ENCODE measurements at places on chromosomes 7 and 10.

DNA sequence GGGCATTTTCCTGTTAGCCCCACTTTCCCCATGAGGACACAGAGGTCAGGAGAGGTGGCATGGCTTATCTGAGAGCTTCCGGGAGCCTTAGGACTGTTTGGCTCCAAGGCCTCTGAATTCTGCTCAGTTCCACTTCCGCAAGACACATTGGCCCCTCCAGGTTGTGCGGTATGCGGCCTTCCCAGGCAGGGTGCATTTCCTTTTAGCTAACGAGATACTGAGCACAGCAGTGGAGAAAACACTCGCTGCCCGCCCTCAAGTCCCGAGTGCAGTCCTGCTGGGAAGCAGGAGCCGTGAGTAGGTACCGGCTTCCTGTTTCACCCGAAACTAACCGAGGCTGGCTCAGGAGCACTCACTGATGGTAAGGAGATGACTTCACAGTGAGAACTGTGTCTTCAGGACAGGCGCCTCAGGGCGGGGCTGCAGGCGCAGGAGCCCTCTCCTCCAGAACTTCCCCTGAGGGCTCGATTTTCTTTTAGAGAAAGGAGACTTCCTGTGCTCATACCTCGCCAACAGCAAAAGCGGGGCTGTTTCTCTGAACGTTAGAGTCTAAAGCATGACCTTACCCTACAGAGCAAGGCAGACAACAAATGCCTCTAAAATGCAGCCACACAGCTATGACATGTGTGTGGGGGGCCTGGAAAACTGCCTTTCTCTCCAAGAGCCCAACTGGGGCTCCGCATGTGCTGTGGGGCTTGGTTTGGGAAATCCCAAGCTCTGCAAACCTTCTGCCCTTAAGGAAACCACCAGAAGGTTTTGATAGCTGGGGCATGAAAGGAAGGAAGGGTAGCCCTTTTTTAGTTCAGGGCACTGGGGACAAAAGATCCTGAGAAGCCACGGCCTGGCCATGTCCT is 25.9 kb downstream of the RGS10 start:
- no peak for DNase-seq

- no peak for DNase-seq
These were observed 3.7 kb upstream of the HOXA7 start for GRCh38 chr7:27160145-27160545.

DNA sequence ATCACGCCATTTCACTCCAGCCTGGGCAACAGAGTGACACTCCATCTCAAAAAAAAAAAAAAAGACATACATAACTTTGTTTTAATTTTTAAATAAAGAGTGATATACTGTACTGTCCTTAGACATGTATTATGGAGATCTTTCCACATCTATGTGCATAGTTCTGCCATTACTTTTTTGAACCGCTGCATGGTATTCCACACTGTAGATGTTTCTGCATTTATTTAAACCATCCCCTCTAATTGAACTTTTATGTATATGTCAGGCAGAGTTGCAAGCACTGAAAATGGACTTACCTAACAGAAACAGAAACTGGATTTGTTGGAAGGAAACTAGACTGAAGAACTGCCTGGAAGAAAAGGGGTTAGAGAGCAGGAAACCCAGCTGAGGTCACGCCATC is 8.5 kb upstream of the ARHGAP19 start:
- no peak for DNase-seq

DNA sequence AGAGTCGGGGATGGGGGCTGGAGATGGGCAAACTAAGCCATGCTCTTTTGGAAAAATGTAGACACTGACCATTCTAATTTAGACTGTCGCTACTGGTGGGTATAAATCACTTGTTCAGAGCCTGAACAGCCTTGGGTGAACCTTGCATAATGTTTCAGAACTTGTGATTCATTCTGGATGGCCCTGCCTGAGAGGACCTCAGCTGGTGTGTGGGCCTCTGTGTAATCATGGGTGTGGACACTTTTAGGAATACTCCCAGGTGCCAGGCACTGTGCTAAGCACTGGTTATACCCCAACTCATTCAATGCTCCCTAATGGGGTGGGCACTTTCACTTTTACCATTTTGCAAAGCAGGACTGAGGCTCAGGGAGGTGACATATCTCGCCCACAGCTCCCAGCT is 26.8 kb upstream of the TM9SF3 start:
- no peak for DNase-seq

GRCh38 chr10:115988380-115988779 is 284.6 kb downstream of the GFRA1 start:
- no peak for DNase-seq

DNA sequence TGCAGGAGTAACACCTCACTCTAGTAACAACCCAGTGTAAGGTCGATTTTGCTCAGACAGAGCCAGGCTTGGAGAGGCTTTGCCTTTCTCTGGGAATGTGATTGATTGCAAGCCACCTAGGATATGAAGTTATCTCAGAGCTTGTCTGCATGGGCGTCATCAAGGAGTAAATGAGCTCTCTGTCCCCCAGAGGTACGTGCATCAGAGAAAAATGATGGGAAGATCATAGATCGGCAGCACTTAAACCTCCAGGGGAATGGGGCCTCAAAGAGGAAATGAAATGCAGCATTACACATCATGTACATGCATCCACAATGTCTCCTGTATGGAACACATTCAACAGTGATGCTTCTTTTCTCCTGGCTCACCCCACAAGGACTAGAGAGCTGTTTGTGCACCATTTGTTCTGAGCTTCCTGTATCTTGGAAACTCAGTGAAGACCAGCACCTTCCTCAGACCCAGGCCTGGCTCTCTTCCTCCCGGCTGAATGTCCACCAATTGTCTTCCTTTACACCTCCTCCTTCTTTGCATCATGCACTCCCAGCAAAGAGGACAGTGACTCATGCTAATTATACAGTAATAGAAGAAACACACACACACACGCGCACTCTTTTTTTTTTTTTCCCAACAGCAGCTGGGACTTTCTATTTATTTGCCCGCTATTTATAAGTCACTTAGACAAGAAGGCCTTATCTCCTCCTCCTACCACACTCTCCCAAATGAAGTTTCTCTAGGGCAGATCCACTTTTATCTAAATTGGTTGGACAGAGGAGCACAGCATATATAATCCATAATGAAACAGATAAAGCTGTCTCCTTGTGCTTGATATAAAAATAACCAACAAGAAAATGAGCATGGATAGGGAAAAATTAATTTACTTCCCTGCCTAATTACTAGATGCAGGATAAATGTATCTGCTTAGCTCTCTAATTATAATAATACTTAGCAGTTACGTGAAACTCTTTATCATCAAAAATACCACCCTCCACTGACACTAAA is 990.7 kb downstream of the CCSER2 start:
- no peak for DNase-seq

GRCh38 chr10:68981074-68981473 is 7.5 kb upstream of the KIFBP start:
- no peak for DNase-seq

DNA sequence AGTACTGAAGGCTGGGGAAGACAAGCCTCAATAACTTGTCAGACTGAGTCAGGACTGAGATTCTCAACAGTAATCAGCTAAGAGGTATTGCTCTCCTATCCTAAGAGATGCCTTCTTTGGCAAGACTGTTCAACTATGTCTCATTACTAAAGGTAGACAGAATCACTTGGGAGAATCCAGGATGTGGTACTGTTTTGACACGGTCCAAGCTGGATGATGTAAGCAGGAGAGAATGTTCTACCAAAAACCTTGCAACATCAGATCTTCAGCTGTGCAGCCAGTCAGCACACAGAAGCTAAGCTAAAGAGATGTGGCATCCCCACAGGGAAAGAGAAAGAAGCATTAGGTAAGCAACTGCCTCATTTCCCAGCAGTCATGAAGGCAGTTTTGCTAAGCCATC is 391.4 kb downstream of the NRG3 start:
- DNase-seq: no peak

DNA sequence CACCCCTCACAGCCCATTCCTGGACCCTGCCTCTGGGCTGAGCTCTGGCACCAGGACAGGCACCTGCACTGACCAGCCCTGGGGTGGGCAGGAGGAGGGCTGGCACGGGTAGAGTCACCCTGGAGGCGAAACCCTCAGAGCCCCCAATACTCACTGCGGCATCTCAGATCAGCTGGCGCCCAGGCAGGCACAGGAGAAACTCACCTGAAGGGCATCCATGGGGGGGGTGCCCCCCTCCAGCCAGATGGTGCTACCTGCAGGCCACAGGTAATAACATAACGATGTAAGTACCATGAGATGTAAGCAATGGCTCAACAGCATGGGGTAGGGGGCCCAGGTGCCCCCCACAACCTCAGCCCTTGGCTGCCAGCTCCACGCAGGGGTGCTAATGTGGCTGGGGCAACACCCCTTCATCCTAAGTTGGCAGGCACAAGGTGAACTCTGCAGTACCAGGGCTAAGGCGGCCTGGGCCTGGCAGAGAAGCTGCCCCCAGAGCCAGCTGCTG is 12.1 kb upstream of the PYROXD2 start:
- DNase-seq: no peak

GRCh38 chr10:89640241-89640640 is 4.8 kb downstream of the PANK1 start:
- DNase-seq: no peak

DNA sequence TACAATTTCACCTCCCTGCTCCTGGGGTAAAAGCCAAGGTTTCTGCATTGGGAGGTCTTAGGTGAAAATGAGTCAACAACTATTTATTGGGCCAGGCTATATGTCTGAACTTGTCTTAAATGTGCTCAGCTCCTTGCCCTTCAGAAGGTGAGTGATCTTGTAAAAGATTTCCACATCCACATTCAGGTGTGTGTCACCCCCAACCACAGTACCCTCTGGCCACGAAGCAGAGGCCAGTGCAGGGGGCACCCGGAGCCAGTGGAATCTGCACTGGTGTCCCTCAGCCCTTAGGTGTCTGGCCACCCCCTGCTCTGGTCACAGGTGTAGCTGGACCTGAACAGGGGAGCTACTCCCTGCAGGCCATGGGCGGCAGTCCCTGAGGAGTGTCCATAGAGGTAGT is 198.5 kb downstream of the PAXIP1 start:
- no peak for DNase-seq

DNA sequence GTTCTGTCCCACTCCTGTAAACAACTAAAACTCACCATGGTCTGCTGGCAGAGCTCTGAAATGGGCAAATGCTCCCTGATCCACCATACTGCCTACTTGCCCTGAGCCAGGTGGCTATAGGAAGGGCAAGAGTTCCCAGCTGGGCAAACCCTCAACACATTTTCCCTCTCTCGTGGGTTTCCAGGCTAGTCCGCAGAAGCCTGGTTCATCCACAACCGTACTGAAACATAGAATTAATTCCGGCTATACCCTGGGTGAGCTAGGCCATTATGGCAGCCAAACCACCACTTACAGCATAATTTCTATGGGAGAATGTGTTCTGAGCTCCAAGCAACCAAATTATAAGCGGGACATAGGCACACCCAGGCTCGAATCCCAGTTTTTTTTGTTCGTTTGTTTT is 20.1 kb upstream of the DDIT4 start:
- DNase-seq: no peak

DNA sequence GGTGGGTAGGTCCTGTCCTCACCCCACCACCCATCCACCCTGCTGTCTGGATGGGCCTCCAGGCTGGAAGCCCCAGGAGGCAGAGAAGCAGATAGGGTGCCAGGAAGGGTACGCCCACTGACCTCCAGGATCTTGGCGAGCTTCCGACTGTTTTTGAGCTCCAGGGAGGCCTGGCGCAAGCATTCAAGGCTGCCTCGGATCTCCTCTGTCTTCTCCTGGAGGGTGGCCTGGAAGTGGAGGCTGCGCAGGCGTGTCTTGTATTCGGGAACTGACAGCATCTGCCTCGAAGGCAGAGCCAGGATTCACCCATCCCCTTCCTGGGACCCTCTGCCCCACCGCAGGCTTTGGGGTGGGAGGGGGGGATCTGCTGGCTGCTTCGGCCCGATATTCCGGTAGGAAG is 48.4 kb downstream of the GRID2IP start:
- DNase-seq: no peak

- no peak for DNase-seq
These were observed 118.9 kb downstream of the PRPF18 start for GRCh38 chr10:13705526-13706174.

DNA sequence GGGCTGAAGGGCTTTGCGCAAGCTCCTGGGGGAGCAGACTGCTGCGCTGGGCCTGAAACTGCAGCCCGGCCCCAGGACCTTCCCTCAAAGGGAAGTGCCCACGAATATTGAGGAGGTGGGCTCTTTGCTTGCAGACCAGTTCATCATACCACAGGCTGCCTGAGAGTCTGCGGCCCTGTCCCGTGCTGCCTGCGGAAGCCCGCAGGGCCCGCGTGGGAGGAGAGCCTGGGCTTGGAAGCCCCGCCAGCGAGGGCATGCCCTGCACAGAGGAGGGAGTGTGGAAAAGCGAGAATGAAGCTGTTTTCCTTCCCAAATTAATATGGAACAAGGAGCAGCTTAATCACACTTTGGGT is 83.6 kb upstream of the MKI67 start:
- no peak for DNase-seq

- no peak for DNase-seq
These were observed 121.2 kb upstream of the NPS start for GRCh38 chr10:127427926-127428325.

- no peak for DNase-seq
These were observed 107.6 kb upstream of the ZNF92 start for GRCh38 chr7:65265933-65266519.

GRCh38 chr10:116444527-116445142 is 17.0 kb downstream of the PNLIPRP3 start:
- DNase-seq: peak; percentile 25

GRCh38 chr10:125158601-125159485 is 1.5 kb downstream of the CTBP2 start:
- DNase-seq: peak; percentile 81

DNA sequence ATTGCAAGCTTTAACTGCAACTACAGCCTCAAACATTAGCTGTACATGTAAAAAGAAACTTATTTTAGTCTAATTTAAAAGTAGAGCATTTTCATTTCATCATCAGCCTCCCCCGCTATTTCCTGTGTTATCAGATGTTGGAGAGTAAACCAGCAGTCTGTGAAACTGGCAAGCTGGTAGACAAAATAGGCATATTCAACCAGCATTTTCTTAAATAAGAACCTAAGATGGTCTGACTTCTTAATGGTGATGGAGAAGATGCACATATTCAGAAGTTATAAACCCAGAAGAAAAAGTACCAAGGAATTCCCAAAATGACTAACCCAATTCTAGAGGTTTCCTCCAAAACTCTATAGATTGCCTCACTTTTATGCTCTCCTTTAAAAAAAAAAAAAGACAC is 24.9 kb downstream of the PIK3AP1 start:
- no peak for DNase-seq

DNA sequence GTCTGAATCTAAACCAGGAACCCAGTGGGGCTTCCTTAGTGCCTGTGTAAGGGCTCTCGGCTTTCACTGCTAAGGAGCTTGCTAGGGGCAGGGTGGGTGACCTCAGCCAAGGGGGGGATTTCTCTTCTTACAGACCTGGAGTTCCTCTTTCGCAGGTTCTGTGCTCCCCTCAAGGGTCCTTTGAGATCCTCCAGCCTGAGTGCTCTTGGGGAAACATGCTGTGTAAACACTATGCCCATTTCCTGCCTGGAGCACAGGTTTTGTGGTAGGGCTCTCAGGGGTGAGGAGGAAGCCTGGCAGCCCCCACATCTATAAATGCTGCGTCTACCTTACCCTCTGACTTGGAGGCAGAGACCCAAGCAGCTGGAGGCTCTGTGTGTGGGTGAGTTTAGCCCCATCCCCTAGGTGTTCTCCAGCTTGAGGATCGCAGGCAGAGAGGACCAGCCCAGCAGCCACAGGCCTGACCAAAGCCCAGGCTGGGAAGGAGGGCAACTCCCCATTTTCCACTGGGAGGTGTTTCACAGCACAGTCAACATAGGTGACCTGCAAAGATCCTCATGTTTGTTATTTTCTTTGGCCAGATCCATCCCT is at the start of gene SFTPA1:
TSS of gene SFTPA1 (plus strand) at position 339 of the 591 bp plus-strand sequence. CDS start 887 bp downstream, outside the sequence.
- no peak for DNase-seq

All from midbrain (tissue), 1 donor.